ENCODE measurements at places on chromosomes 2 and 18.

DNA sequence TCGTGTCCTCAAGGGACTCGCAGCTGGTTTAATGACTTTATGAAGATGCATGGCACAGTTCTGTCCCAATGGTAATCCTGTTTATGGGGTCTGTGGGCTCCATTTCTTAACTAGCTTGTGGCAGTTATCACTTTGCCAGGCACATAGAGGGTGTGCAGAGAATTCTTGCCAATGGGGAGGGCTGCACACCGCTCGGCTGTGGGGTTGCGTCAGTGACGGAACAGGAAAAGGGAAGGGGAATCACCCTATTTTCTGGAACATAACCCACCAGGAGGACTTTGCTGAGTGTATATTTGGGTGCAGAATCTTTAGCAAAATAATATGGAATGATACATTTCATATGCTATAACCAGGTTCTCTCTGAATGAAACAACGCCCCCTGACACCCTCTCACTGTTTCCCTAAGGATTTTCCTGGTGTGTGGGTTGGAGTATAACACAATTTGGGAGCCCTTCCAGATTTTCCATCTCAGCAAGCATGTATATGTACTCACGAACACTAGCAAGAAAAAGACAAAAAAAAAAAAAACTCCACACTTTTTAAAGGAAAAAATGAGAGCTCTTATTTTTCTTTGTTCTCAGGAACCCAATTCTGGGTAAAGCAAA is 43.9 kb upstream of the TRIB2 start:
- DNase-seq = no peak

- DNase-seq = no peak
Observed at GRCh38 chr18:52992041-52992440, 652.0 kb downstream of the DCC start.

DNA sequence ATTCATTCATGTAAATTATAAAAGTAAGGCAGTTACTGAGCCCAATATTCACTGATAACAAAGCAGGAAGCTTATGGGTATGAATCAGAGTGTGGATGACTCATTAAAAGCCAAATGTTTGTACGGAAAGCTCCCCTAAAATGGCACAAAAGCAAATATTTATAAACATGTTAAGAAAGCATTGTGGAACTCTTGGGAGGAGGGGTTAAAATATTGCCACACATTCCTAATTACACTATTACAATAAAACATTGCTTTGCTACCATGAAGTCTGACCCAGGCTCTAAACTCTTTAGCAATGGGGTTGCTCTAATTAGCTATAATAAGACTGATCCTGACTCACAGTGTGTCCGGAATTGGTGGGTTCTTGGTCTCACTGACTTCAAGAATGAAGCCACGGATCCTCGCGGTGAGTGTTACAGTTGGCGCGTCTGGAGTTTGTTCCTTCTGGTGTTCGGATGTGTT is 110.9 kb downstream of the NAB1 start:
- DNase-seq = peak; percentile 37

DNA sequence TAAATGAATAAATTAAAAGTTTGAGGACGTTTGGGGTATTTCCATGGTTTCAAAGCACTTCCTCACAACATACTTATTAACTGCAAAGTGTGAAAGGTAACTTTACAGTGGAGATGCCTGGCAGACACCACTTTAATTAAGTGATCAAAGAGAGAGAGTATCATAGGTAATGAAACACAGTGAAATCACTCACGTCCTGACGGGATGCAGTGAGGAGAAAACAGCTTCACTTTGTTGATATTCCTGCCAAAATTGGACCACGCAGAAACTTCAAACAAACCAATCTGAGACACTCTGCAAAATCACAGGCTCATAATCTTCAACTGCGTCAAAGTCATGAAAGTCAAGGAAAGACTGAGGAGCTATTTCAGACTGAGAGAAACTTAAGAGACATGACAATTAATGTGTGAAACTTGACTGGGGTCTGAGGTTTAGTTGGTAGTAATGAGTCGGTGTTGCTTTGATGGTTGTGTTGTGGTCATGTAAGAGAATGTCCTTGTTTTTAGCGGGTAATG is 66.0 kb upstream of the ITGB6 start:
- DNase-seq = no peak

DNA sequence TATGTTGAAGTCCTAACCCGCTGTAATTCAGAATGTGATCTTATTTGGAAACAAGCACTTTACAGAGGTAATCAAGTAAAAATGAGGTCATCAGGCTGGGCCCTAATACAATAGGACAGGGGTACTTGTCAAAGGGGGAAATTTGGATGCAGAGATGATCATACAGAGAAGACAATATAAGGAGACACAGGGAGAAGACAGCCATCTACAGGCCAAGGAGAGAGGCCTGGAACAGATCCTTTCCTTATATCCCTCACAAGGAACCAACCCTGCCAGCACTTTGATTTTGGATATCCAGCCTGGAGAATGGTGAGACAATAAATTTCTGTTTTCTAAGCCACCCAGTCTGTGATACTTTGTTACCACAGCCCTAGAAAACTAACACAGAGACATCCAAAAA is 104.3 kb downstream of the METTL4 start:
- no peak for DNase-seq

DNA sequence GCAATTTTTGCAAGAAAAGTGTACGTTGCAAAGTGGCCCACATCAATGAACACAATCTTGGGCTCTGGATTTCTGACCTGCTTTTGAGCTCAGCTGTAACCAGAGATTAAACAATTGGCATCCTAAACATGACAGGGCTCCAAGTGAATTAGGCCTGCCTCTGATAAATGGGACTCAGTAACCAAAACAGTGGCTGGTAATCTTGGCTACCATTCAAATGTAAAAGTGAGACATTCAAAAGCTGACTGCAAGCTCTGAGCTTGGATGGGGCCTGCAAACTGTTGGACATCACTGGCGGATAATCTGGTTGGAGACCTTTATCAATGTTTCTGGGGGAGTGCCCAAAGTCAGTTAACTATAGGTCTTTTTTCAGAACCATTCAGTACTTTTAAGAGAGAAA is 160.7 kb downstream of the RAB3GAP1 start:
- no peak for DNase-seq

DNA sequence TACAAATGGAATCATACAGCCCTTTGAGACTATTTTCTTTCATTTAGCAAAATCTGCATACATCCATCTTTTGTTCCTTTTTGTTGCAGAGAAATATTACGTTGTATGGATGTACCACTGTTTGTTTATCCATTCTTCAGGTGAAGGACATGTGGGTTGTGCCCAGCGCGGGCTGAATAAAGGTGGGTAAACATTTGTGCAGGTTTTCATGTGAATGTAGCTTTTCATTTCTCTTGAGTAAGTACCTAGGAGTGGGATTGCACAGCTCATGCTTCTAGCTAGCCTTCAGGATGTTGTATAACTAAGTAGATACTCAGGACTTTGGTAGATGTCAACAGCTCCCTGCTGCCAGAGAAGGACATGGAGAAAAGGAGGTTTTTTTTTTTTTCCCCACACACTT is 50.6 kb upstream of the SPRED2 start:
- no peak for DNase-seq

GRCh38 chr2:120842456-120843439 is 107.1 kb downstream of the GLI2 start:
- DNase-seq = no peak

DNA sequence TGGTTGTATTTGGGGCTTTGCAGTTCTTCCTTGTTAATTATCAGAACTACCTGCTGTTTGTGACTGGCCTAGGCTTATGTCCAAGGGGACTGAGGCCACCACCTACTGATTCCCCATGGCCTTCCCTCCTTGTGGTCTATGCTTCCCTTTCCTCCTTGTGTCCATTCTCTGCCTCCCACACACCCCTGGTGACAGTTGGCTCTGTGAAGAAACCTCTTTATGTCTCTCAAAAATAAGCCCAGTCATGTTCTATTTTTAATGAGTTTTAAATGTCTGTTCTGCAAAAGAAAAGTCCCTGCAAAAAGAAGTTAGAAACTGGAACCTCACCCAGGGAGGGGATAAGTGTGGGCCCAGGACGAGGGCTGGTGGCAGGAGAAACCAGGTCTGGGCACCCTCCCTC is 105.0 kb downstream of the SMC6 start:
- DNase-seq = no peak

GRCh38 chr2:73812635-73813034 is 16.1 kb upstream of the STAMBP start:
- no peak for DNase-seq

DNA sequence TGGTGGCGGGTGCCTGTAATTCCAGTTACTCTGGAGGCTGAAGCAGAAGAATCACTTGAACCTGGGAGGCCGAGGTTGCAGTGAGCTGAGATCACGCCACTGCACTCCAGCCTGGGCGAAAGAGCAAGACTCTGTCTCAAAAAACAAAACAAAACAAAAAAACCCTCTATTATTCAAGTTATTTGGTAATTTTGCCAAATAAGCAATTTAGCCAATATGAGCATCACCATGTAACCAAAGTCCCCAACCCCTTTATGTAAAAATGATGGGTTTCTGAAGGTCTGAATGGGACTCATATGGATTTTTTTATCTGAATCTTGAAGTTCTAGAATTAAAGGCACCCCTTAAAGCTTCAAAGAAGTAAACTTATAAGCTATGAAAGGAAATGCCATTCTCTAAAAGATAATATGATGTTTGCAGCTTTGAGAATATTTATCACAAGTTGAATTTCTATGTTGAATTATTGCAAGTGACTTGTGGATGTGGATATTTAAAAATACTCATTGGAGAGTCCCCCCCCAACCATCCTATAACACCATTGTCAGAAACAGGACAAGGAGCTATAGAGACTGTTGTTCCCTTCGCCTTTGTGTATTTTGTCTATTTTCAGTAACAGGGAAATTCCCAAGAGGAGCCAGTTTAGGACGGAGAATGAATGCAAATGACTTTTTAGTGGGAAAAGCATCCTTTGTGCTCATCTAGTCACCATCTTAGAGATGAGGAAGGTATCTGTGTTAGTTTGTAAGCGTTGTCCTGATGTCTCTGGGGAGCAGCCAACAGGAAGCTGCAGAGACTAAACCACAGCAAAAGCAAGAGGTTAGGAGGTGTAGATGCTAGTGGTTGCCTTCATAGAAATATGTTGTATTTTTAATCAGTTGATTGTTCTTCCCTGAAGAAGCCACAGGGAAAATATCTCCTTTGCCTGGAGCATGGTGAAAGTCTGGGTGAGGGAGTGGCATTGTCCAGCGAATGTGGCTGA is 68.3 kb downstream of the TET3 start:
- no peak for DNase-seq

DNA sequence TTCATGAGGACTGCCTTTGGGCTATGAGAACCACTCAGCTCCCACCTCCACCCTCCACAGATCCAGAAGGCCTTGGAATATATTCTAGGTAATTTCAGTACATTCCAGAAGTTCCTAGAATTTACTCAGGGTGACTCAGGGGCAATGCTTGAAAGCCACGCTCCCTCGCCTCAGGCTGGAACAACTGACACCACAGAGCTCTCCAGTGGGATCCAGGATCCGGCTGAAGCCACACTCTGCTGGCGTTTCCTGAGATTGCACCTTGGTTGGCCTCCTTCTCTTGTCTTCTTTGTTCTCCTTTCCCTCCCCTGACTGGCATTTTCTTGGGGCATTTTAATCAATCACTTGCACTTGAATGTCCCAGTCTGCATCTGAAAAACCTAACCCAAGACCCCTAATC is 92.6 kb upstream of the KCNE4 start:
- no peak for DNase-seq

GRCh38 chr2:159176555-159176954 is 109.9 kb downstream of the WDSUB1 start:
- no peak for DNase-seq

GRCh38 chr18:35577045-35577848 is 4.3 kb upstream of the GALNT1 start:
- DNase-seq = no peak

Data from hematopoietic multipotent progenitor cell treated with erythropoietin and hydrocortisone succinate and interleukin-3 and kit ligand, for 6 days (in vitro differentiated cells).